ENCODE measurements at places on chromosomes 7 and 10. TPM values are rescaled to one million over a fixed set of nuclear protein-coding genes. Genes with fewer than 3 reads are reported as not detected.

The GRB10 gene
- total RNA-seq: 69.5 TPM

GRCh38 chr10:27637601-27638000 lies 108.0 kb downstream of the MKX start:
- no peak for DNase-seq
- H3K27me3 ChIP-seq: no peaks in the 10 kb centered on the region
- no peak overlapping the region for H3K4me3 ChIP-seq
- H3K36me3 ChIP-seq: no peaks in the 10 kb centered on the region

DNA sequence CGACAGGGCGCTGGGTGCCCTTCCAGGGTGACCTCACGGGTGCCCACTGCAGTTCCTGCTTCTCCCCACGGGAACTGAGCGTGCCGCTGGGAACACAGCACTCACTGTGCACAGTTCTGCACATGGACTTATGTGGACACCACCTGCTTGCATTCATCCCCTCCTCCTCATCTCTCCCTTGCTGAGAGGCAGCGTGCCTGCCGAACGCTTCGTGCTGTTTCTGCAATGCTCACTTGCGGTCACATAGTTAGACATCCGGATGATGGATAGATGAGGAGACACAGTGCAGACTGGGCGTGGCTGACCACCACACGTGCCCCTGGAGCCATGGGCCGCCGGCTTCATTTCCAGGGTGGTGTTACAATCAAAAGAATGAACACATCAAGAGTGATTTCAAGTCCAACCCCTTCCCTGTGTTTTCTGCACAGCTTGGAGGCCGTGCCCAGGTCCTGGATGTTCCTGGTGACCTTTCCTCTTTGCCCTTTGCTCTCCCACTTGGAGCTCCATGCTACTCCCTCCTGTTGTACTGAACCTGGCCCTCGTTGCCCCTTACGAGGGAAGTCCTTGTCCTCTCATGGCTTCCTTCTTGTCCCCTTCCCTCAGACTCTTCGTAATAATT lies 119.4 kb downstream of the VIPR2 start:
- no peaks in the 10 kb centered on the region for H3K27me3 ChIP-seq
- no peak overlapping the region for H3K4me3 ChIP-seq
- H3K36me3 ChIP-seq: no peaks in the 10 kb centered on the region
- no peak overlapping the region for H3K27ac ChIP-seq
- H3K4me1 ChIP-seq: peaks cover under 1% of the 10 kb centered on the region

- DNase-seq: no peak
- H3K27me3 ChIP-seq: no peaks in the 10 kb centered on the region
- no peaks in the 10 kb centered on the region for H3K36me3 ChIP-seq
- peaks cover 13% of the 10 kb centered on the region for H3K4me1 ChIP-seq
Observed at GRCh38 chr10:70726909-70727495, 54.7 kb downstream of the ADAMTS14 start.

- no peak for DNase-seq
- no peak overlapping the region for H3K27ac ChIP-seq
- no peak overlapping the region for H3K4me3 ChIP-seq
- H3K36me3 ChIP-seq: no peaks in the 10 kb centered on the region
- H3K27me3 ChIP-seq: no peaks in the 10 kb centered on the region
Observed at GRCh38 chr10:62866451-62866850, 50.3 kb upstream of the EGR2 start.

DNA sequence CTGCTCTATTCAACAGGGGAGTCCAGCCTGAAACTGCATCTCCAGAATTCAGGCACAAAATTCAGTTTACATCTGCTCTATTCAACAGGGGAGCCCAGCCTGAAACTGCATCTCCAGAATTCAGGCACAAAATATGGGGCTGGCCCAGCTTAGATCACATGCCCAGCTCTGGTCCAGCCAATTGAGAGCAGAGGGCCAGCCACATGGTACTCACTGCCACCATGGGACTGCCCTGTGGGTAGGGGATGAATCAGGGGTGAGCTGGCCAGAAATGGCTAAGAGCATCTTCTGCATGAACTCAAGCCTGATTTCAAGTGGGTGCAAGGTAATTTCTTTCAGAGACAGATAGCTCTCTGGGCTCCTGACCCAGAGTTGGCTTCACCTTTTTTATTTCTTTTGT lies 156.6 kb upstream of the LYZL2 start:
- H3K4me3 ChIP-seq: no peak overlapping the region
- peak; percentile 96 for DNase-seq
- no peaks in the 10 kb centered on the region for H3K27me3 ChIP-seq
- H3K4me1 ChIP-seq: peaks cover 26% of the 10 kb centered on the region
- H3K36me3 ChIP-seq: no peaks in the 10 kb centered on the region
- peak overlapping the region; percentile 86 for H3K27ac ChIP-seq

Data from osteoblast (primary cell).